ENCODE measurements at places on chromosomes 4 and X. TPM values are rescaled to one million over a fixed set of nuclear protein-coding genes. Genes with fewer than 3 reads are reported as not detected.
A peak's percentile ranks its signal among the peaks of the same experiment; 100 is the strongest.

GRCh38 chrX:50375481-50376267, 95.0 kb downstream of the DGKK start:
- no peak for DNase-seq

DNA sequence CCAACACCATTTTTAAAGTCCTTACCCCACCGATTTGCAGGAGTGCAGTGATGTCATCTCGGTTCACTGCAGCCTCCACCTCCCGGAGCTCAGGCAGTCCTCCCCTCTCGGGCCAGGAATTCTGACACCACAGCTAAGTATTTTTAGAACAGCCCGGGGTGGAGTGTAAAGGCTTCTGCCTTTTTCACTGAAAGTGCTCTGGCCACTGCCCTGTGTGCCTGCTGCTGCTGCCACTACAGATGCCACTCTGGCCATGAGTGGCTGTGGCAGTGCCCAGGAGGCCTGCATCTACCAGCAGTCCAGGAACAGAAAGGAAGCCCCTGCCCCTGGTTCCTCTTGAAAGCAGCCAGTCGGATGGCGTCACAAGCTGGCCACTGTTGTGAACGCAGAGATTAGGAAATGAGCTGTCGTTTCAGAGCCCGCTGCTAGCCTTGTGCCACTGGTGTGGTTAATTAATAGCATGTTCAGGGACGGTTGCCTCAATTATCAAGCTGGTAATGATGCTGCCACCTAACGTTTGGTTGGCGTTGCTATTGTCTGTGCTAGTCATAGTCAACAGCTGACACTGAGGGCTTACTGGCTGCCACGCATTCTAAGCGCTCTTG, 23.6 kb upstream of the TBC1D14 start:
- DNase-seq, result peak; percentile 91

- DNase-seq, result peak; percentile 11
Observed at GRCh38 chr4:48297256-48297846, 27.7 kb upstream of the TEC start.

DNA sequence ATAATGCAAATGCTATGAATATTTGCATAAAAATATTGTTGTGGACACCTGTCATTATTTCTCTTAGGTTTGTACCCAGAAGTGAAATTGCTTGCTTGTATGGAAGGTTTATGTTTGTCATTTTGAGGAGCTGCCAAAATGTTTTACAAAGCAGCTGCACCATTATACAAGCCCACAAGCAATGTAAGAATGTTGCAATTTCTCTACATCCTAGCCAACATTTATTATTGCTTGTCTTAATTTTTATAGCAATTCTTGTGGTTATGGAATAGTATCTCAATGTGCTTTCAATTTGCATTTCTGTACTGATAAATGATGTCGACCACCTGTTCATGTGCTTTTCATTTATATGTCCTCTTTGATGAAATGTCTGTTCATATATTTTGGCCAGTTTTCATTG, 18.7 kb upstream of the RBMX start:
- no peak for DNase-seq

DNA sequence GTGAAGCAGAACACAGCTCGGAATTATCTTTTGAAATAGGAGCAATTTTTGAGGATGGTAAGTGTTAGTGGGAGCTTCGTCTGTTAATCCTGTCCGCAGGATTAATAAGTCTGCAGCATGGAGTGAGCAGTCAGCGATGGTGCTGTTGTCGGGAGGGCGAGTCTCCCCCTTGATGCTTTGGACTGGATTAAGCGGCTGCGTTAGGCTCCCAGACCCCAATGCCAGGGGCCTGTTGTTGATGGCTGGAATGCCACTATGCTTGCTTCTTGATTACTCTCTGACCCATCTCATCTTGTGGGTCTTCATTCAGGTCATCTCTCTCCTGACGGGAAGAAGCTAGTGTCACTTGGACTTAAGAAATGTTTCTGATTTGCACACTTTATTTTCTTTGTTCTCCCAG, 332.6 kb downstream of the ARHGAP10 start:
- no peak for DNase-seq

- peak; percentile 96 for DNase-seq
Observed at GRCh38 chr4:108881190-108881589, 118.3 kb upstream of the ETNPPL start.

GRCh38 chr4:140790765-140791164, 34.6 kb upstream of the TBC1D9 start:
- DNase-seq, result no peak

GRCh38 chr4:169485086-169485485, 127.3 kb downstream of the NEK1 start:
- DNase-seq, result no peak

DNA sequence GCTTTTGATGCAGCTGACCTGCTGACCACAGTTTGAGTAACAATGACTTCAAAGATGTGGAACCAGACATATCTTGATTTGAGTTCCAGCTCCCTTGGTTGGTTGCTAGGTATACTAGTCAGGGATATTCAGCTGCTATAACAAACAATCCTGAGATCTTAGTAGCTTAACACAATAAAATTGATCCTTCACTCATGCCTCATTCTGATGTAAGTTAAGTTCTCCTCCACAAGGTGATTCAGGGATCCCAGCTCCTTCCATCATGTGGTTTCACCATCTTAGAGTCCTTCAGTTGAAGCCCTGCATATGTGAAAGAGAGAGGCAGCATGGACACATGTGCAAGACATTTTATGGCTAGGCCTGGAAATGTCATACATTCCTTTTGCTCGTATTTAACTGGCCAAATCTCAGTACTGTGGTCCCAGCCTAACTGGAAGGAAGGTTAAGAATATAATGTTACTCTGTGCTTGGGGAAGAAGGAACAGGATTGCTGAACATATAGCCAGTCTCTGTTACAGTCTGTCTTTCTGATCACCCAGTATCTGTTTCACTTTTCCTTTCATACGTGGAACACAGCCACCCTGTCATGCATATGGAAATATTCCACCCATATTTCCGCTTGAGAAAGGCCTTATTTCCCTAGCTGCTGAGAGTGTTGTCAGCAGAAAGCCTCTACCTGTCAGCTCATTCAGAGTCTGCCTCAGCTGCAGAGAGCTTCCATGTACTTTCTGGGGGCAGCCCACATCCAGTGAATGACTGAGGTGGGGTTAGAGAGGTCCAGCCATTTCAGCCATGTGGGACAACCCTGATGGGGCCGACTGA, 7.1 kb downstream of the SMIM9 start:
- DNase-seq, result no peak

DNA sequence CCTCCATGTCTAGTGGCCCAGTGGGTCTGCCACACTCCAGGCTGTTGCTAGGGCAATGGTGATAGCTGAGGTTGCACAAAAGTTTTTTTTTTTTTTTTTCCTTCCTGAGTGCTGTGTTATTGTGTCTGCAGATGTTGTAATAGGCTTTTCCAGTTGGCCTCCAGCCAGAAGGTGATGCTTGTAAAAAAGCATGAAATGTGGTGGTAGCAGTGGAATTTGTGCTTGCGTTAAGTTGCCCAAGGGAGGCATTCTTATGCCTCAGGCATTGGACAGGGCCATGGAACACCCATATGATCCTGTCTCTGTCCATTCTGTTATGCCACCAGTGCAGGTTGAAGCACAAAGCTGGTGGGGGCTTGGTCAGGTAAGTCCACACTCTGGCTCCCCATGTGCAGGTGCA, 660.5 kb upstream of the SPANXN1 start:
- no peak for DNase-seq

DNA sequence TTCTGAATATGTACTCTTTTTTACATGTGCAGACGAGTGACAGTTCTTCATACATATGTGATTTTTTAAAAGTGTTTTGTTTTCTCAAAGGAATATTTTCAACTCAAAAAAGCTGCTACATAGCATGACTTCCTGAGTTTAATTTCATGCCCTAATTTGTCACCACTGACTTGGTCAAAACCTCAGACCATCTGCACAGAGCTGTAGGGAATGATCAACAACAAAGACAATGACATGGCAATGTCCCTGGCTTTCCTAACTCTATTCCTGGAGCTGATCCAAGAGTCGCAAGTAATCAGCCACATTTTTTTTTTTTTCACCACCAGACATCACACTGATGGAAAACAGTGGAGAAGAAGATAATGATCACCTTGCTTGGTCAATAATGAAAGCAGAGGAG, 97.7 kb downstream of the TMA16 start:
- peak; percentile 43 for DNase-seq

GRCh38 chr4:118373614-118374255, 20.9 kb upstream of the PRSS12 start:
- DNase-seq, result no peak

DNA sequence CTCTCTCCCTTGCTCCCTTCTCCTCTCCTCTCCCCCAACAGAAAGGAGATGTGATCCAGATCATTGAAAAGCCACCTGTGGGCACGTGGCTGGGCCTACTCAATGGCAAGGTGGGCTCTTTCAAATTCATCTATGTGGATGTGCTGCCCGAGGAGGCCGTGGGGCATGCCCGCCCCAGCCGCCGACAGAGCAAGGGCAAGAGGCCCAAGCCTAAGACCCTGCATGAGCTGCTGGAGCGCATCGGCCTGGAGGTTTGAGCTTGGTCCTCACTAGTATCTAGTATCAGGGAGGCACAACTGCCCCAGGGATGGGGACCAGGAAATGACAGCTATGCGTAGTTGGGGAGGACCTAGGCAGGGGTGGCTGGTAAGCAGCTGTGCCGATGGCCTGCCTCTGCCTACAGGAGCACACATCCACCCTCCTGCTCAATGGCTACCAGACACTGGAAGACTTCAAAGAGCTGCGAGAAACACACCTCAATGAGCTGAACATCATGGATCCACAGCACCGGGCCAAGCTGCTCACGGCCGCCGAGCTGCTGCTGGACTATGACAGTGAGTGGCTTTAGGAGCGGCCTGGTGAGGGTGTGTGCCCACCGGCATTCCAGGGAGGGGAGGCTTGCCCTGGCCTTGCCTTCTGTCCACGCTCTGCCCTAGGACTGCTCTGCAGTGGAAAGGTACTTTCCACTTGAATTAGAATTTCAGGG, 13.0 kb downstream of the SASH3 start:
- DNase-seq, result no peak

DNA sequence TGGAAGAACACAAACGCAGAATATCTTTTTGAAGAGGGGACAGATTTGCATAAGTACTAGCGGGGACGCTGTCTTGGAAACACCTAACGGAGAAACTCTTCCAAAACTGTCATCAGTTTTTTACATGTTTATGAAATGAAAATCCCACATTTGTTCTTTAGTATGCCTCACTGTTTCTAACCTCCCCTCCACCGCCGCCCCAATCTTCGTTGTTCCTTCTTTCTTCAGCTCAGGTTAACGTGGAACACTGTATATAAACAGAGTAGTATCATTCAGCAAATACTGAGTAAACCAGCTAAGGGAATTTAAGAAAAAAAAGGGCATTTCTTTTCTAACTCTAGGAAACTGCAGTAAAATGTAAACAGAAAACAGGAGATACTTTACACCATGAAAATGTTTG, 2345.6 kb downstream of the PCDH7 start:
- no peak for DNase-seq

- no peak for DNase-seq
Observed at GRCh38 chr4:88442689-88443191, 14.2 kb upstream of the HERC5 start.

GRCh38 chr4:78242071-78242470, 184.9 kb downstream of the FRAS1 start:
- DNase-seq, result peak; percentile 37

GRCh38 chrX:122787231-122787630, 396.8 kb upstream of the GRIA3 start:
- no peak for DNase-seq

- peak; percentile 40 for DNase-seq
Observed at GRCh38 chrX:31499109-31499508, 427.3 kb upstream of the FTHL17 start.

SPIN2A gene
- not detected for total RNA-seq

KLHL4 gene
- 13.0 TPM for total RNA-seq

CXXC4 gene
- total RNA-seq, result 0.11 TPM

FAM53A gene
- 26.7 TPM for total RNA-seq

TMPRSS11A gene
- not detected for total RNA-seq

All from myocyte (in vitro differentiated cells).